DMS 273 treated with DMSO at 0.1 percent for 48 hours (cell line): ENCODE measurements at places on chromosomes 7 and 10.
A peak's percentile ranks its signal among the peaks of the same experiment; 100 is the strongest.

DNA sequence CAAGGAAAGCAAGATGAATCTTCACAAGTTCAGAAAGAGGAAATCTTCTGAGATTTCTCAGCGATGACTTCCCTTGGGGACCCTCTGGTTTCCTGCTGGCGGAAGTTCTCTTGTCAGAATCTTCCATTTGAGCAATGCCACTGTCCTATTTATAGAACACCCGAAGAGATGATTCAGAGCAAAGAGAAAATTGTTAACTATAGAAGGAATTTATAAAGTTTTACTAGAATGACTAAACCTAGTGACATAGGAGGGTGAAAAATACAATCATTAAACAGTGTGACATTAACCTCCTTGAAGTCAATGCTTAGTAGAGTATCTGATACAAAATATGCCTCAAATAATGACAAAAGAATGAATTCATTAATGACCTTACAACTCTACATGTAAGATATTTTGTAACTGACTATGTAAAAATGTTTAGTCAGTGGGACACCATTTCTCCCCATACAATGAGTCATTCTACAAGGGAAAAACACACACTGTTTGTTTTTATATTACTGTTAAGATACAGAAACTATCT, 206.5 kb upstream of the CNTNAP2 start:
- DNase-seq = no peak

DNA sequence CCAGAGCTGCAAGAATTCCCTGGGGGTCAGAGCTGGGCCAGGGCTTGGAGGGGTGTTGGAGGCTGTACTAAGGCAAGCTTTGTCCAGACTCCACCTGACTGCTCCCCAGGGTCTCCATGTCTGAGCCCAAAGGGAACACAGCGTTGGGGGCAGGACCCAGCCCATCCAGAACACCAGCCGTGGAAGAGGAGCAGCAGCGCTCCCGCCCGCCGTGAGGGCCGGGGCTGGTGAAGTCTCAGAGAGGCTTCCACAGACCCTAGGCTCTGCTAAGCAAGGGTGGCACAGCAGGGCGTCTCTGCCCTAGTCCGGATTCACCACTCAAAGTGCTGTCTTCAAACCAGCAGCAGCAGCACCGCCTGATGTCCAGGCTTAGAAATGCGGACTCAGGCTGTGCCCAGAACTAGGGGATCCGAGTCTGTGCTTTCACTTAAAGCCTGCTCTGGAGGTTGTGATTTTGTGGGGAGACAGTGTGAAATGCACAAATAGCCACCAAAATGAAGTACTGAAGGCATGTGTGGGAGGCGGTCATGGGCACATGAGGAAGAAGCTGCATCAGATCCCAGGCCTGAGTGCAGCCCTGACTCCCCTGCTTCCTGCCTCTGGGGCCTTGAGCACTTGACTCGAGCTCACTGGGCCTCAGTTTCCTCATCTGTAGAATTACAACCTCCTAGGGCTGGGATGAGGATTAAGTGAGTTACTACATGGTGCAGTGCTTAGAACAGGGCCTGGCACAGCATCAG, 16.6 kb upstream of the AQP1 start:
- no peak for DNase-seq

- no peak for DNase-seq
These were observed 100.2 kb downstream of the PTPRE start for GRCh38 chr10:128007056-128007455.

GRCh38 chr7:3370068-3370830, 69.2 kb downstream of the SDK1 start:
- DNase-seq = peak; percentile 85

GRCh38 chr7:106284714-106285050, at the start of gene NAMPT:
TSS of gene NAMPT (minus strand) at chr7:106284983. CDS start at chr7:106284884, 99 bp downstream.
- no peak for DNase-seq

DNA sequence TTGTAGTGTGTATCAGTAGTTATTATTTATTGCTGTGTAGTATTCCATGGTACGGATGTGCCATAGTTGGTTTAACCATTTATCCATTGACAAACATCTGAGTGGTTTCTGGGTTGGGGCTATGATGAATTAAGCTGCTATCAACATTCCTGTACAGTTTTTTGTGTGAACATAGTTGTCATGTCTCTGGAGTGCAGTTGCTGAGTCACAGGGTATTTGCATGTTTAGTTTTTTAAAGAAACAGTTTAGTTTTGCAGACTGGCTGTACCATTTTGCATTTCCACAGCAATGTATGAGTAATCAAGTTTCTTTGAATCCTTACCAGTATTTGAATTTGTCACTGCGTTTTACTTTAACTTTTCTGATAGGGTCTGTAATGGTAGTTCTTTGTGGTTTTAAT, 516.7 kb upstream of the CELF2 start:
- DNase-seq = no peak

GRCh38 chr10:50512214-50512595, 111.6 kb downstream of the SGMS1 start:
- DNase-seq = no peak

DNA sequence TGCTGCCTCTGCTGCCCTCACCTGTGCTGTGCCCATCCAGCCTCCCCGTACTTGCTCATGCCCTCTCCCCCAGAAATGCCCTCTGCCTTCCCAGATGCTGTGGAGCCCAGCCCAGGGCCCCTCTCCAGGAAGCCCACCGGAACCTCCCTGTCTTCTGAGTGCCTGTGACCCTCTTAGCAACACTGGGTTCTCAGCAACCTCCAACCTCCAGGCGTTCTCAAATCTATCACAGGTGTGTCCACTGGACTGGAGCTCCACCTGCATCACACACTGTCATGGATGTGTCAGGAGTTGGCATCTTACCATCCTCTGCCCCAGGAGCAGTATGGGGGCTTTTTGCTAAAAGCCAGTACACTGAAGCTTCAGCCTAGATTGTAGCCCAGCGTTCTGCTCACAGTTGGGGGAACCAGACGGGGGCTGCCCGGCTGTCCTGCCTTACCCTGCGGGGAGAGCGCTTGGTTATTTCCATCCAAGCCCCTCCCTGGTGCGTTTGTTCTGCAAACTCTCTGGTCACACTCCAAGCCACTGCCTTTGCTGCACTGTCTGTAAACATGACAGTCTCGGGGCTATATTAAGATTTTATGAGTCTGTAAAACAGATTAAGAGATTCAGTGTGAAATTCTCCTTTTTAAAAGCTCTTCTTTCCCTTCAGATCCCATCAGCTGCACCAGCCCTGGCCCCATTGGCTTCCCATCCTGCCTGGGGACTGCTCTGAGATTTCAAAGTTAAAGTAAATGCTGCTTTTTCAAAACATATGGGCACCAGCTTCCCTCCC, 71.3 kb upstream of the CPXM2 start:
- DNase-seq = no peak

DNA sequence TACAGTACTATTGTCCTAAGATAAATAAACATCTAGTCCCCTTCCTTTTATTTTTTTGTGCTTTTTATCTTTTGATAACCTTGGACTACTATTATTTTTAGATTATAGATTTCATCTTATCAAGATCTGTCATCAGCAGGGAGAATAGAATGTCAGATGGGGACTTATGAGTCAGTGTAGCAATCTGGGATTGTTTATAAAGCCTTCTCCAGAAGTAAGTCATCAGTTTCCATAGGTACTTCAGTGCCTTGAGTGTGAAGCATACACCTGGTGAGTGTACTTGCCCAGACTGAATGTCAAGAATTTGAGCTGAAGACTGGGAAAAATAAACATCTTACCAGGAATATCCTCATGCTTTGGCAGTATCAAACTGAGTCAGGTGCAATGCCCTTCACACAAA, 2.1 kb downstream of the CASD1 start:
- DNase-seq = no peak

- no peak for DNase-seq
These were observed 105.4 kb upstream of the LAMB4 start for GRCh38 chr7:108235451-108236061.

DNA sequence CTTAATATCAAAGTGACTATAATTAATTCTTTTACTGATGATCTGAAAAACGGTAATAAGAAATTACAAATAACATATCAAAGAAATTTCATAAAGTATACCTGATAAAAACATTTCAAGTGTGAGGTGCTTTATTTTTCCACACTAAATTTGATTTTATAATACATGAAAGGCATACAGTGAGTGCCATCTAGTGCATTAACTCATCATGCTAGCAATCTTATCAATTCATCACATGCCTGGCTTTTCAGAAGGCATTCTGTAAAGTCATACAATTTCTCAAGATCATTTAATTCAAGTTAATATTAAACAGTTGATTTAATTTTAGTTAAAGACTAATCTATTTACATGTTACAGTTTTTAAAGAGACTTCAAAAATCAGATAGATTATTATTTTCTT, 1020.9 kb downstream of the GATA3 start:
- no peak for DNase-seq

DNA sequence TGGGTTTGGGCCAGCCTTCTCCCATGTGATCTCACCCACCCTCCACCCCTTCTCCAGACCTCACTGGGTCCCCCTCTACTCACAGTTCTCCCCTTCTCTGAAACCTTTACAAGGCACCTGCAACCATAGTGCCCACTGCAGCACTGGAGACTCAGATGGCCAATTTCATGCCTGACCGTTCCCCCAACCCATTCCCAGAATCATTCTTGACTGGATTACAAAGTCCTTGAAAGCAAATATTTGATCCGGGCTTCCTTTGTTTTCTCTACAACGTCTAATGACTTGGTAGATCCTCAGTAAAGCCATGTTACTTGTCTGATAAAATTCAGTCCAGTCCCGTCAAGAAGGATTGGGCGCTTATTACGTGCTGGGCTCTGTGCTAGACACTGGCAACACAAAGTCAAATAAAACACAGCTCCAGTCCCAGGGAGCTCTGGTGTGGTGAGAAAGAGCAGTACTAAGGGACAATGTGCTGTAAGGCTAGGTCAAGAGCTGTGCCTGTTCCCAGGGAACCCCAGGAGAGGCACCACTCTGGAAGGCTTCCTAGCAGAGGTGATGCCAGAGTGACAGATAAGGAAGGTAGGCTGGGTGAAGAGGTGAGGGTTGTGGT, 36.5 kb downstream of the SH3PXD2A start:
- DNase-seq = no peak

DNA sequence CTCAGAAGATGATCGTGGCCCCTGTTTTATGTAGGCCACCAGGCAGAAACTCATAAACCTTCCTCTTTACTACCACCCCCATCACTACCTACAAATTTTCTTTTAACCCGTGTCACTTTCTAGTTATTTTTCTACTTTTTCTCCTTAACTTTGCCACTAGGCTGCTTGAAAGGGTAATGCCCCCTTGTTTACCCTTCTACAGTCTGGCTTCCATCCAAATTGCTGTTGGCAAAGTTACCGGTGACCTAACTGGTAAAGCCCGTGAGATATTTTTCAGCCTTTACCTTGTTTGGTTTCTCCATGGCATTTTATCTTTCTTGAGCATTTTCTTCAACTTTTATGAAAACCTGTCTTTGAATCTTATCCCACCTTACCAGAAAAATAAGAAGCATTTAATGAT, 153.0 kb downstream of the WNT2 start:
- peak; percentile 12 for DNase-seq

DNA sequence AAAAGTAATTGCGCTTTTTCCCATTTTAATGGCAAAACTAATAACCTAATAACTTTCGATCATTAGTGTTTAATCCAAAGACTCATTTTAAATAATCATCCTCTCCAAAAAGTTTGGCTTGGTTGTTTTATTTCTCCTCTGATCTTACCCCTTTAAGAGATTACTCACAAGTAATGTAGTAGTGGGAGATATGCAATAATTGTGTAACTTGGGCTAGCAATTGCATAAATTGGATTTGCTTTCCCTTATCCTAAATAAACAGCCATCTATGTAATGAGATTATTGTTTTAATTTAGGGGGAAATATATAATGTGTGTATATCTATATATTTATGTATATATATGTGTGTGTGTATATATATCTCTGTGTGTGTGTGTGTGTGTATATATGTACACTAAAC, 82.5 kb downstream of the RNLS start:
- no peak for DNase-seq

GRCh38 chr7:36509962-36510361, 120.3 kb downstream of the ANLN start:
- no peak for DNase-seq

DNA sequence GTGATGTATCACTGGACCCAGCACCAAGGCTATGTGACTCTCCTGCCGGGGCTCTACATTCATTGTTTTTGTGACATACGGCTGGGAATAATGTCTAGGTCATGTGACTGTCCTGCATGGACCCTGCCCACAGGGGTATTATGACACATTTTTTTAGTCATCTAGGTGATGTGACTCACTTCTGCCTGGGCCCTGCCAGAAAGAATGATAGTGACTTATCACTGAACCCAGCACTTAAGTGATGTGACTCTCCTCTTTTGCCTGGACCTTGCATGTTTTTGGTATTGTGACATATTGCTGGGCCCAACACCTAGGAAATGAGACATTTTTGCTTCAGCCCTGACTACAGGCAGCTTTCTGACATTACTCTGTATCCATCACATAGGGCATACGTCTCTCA, 51.1 kb upstream of the ZNF107 start:
- no peak for DNase-seq

GRCh38 chr10:93060887-93061593, 442 bp downstream of the CYP26C1 start:
- no peak for DNase-seq

DNA sequence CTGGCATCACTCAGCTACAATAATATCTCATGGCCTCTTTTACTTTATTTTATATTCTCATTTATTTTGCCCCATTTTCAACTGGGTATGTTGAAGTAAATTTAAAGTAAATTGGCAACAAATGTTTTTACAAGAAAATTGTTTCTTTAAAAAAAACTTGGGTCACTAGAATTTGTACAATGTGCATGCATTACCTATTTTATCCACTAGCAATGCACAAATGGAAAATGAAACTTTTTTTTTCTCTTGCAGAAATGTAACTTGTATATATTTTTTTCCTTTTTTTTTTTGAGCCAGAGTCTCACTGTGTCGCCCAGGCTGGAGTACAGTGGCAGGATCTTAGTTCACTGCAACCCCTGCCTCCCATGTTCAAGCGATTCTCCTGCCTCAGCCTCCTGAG, 10.3 kb upstream of the H2AZ2 start:
- DNase-seq = no peak

- DNase-seq = no peak
These were observed 42.3 kb downstream of the ARID5B start for GRCh38 chr10:61943674-61944378.

DNA sequence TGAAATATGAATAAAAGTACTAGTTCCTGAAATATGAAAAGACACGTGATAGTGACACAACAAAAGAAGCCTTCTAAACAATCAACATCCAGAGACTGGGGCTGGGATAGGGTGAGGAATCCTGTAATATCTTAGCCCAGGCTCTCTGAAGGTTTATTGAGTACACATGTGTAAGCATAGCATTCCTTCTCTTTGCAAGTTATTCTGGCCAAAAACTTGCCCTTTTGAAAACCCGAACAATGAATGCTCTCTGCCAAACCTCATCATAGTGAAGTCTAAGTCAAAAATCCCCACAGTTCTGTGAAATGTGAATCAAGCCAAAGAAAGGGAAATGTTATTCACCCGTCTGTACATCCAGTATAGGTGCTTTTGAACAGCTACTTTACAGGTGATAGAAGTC, 11.6 kb downstream of the SEMA3D start:
- no peak for DNase-seq

- no peak for DNase-seq
These were observed 18.7 kb upstream of the NUB1 start for GRCh38 chr7:151322906-151323305.
